PC-9 (cell line): ENCODE measurements at places on chromosomes 6 and 20.

DNA sequence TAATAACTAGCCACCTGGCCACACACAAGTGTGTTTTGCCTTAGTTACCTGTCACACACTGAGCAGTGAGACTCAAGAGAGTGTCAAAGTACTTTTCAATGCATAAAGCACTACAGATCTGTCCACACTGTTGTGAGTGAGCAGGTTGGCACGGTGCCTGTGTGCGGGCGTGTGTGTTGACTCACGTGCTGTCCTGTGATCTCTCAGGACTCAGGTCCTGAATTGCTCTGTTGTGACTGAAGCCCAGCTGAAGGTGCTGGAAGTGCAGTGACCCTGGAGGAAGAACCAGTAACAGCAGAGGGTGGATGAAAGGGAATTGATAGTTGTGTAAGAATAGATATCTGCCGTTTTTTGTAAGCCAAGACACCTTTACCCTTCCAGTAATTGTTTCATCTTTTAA, 18.3 kb downstream of the SLC16A10 start:
- DNase-seq: no peak

- no peak for DNase-seq
Observed at GRCh38 chr6:22569281-22570184, at the start of gene HDGFL1. Gene HDGFL1 (plus strand): TSS chr6:22569566. CDS start chr6:22569576, 10 bp downstream.

- no peak for DNase-seq
Observed at GRCh38 chr6:31289788-31290187, 17.9 kb upstream of the HLA-C start.

DNA sequence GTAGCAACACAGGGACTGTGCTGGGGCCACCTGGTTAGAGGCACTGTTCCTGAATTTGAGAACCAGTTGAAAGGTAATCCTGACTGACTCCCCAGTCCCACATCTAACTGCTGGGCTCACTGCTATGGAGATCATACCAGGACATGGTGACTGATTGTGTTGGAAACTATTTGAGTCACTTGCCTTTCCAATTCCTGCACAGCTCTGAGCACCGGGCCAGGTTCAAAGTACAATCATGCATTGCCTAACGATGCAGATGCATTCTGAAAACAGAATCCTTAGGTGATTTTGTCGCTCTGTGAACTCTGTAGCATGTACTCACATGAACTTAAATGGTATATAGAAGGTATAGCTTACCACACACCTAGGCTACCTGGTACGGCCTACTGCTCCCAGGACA, 215.3 kb downstream of the BMP7 start:
- DNase-seq: no peak

DNA sequence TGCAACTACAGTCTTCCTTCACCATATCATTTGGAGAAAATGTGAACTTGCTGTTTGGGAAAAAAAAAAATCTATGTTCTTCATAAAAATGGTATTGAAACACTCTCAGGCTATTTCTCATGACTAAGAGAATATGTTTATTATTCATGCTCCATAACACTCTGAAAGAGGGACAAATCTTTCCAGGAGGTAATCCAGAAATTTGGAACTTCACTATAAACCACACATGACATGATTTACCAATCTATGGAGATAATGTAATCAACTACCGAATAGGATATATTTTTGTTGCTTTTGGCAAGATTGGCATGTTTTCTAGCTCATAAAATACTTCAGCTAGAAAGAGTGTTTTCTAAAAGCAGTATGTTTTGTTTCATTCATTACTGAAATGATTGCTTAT, 56.3 kb downstream of the THEMIS start:
- DNase-seq: no peak

- no peak for DNase-seq
Observed at GRCh38 chr6:151523034-151523433, 29.2 kb downstream of the CCDC170 start.
